GM13976 (cell line): ENCODE measurements at places on chromosomes 6 and 20.

- no peak for DNase-seq
Measured at GRCh38 chr6:30914854-30915590, 984 bp downstream of the VARS2 start.

DNA sequence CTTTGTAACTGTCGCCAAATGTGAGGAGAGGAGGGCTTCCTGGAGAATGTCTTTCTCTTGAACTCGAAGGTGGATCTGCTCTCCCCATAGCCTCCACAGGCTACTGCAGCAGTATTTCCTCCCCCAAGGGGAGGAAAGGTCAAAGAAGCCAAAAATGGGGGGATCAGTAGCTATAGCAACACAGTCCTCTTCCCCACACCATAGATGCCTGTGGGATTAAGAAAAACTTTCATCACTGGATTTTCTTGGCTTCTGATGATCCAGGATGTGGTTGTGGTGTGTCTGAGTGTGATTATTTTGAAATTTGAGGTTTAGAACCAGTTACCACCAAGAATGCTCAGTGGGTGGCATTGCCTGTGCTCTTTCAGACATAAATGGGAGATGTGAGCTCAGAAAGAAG is 140.1 kb upstream of the SPACA1 start:
- DNase-seq, result no peak

GRCh38 chr6:168057836-168058235 is 21.2 kb downstream of the FRMD1 start:
- DNase-seq, result no peak

DNA sequence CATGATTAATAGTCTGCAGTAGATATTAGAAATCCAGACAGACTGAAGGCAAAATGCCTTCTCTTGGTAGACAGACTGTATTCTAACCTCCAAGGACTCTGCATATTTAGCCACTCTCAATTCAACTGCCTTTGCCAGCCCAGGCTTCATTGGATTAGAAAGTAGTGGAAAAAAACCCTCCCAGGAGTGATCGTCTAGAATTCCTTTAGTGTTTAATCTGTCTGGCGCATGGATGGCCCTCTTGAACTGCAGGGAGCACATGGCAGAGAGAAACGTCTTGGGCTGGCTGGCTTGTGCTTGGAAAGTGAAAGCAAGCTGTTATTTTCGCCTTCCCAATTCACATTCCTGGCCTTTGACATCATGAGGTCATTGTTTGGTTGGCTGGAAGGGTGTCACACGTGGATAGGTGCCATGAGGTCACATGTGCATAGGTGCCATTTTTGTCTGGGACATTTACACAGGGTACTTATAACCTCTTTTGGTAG is 30.9 kb upstream of the NEDD9 start:
- DNase-seq, result no peak

- no peak for DNase-seq
Measured at GRCh38 chr20:62860924-62861691, 514 bp downstream of the TCFL5 start.

GRCh38 chr20:35301426-35301825 is 9.2 kb upstream of the FAM83C start:
- no peak for DNase-seq

DNA sequence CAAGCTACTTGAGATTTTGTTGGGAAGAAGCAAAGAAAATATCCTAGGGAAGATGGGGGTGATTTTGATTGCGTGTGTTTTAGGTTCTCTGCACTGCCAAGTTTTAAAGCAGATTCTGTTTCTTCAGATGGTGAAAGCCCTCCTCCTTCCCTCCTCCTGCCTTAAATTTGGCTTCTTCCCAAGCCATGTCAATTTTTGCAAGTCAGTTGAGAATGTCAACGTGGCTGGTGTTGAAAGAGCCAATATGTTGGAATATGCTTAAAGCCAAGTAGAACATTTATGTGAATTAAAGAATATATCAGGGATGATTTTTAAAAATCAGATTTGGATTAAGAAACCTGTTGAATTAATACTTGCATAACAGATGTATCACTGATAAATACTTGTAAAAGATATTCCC is 270.8 kb downstream of the ARID1B start:
- DNase-seq, result no peak

- DNase-seq, result no peak
Measured at GRCh38 chr20:4051413-4052138, 36.2 kb upstream of the RNF24 start.

GRCh38 chr6:47047479-47048407 is 5.6 kb upstream of the ADGRF1 start:
- peak; percentile 32 for DNase-seq

GRCh38 chr20:48604426-48604825 is 223.4 kb downstream of the PREX1 start:
- no peak for DNase-seq

DNA sequence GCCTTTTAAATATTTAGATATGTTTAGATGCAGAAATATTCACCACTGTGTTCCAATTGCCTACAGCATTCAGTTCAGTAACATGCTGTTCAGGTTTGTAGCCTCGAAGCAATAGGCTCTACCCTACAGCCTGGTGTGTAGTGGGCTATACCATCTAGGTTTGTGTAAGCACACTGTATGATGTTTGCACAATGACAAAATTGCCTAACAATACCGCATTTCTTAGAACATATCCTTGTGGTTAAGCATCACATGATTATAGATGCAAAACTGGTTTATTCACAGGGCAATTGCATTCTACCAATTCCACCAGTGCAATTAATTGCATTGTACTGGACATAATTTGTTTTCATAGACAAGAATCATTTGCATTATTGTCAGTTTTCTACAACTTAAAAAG is 7.9 kb upstream of the SLC22A16 start:
- no peak for DNase-seq

GRCh38 chr6:159184559-159184958 is 15.4 kb downstream of the FNDC1 start:
- no peak for DNase-seq

DNA sequence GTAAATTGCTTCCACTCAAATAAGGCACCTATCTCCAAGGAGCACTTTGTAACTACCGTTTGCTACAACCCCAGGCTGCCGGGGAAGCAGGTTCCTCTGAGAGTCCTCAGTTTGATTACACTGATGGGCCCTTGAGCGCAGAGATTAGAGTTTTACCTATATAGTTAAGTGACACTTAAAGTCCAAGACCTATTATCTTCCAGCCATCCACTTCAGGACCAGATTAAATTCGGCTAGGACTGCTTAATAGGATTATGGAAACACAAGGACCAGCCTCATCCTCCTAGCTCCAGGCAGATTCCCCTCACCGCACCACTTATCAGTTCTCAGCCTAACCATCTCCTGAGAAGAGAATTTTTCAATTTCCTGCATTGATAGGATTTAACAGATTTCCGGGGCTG is 64.7 kb upstream of the TIAM2 start:
- DNase-seq, result no peak

DNA sequence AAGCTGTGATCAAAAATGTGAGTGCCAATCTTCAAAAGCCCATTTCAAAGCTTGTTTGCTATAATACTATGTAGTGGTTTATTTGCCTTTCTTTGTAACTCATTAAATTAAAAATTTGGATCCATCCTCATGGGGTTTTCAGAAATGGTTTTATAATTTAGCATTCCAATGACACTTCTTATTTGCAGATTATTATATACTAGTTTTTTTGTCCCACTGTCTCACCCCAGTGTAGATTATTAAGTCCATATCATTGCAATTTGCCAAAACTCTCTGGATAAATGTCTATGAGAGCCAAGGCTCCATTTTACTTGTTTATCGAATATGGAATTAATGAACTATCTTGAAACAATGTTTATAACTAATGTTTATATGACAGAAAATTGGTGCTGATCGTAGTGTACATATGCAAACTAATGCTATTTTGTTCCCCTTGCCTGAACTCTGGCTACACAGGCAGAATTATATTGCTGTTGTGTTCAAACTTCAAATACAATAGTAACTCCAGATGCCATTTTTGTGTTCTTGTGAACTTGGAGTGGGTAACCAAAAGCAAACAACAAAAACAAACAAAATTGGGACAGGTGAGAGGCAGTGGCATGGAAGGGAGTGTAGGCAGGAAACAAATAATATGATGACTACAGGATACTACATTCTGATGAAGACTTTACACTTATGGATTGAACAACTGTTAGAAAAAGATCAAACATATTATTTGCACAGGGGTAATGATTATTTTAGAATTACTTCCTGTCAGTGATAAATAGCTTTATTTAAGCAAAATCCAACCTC is 307.1 kb upstream of the FLRT3 start:
- DNase-seq, result no peak

DNA sequence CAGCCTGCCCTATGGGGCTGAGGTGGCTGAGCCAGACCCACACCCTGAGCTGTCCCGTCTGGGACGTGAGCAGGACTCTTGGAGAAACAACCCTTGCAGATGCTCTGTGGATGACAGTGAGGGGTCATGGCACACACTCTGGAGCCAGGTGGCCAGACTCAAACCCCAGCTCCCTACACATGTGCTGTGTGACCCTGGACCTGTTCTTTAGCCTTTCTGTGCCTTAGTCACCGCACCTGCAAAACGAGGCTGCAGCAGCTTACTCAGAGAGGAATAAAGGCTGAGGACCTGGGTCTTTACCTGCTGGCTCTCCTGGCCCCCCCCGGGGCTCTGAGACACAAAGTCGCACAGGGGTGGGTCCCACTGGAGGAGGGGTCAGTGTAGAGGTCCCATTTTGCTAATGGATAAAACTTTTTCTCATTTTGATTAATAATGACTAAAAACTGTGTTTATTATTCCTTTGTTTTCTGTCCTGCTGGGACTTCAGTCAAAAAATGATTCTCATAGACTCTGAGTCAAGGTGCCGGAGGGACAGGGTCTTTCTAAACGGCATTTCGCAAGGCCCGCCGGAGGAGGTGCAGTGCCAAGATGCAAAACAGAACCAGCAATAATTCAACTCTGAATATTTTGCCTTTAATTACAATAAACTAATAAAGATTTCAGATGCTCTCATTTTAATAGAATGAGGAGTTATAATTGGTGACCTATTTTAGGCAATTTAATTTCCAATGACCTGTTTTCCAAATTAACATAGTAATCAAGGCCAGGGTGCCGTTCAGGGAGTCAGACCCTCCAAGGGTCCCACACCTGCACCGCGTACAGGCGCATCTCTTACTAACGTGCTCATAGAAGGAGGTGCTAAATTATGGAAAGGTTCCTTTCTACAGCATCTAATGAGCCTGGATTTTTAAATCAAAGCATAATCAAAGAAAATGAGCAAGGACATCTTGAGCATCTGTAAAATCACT is 62.4 kb downstream of the YTHDF1 start:
- DNase-seq, result no peak

- DNase-seq, result peak; percentile 92
Measured at GRCh38 chr20:63434599-63435378, 37.7 kb downstream of the KCNQ2 start.

GRCh38 chr6:130981409-130981808 is 81.6 kb downstream of the EPB41L2 start:
- DNase-seq, result no peak
